ENCODE measurements at places on chromosomes 1 and 21.

DNA sequence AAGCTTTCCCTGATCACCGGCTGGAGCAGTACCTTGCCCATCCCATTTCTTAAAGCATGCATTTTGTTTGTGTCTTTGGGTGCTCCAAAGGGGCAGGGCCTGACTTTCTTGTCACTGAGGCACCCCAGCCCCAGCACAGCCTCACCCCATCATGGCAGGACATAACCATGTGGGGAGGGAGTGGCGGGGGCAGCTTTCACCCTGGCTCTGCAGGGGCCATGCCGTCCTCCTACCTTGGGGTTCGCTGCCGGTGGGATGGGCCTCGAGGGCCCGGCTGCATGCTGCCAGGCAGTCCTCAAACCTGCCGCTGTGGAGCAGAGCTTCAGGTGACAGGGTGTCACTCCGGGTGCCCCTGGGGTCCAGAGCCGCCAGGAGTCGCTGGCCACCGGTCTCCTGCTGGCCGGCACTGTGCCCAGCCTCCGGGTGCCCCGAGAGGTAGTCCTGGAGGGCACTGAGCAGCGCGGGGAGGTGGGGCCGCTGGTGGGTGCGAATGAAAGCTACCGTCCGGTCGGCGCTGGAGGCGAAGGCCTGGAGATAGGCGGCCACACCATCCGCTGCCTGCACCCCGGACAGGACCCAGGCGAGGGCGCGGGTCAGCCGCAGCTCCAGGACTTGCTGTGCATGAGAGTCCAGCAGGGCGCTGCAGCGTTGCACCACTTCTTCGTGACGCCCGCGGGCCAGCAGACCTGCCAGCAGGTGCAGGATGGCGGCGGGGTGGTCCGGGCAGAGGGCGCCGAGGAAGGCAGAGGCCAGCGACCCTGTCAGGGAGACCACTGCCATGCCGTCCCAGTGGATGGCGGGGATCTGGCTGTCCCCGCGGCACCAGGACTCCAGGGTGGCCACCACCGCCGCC, 1.5 kb downstream of the TTC34 start:
- no peak for DNase-seq

GRCh38 chr1:230103306-230104173, 36.5 kb downstream of the GALNT2 start:
- no peak for DNase-seq

DNA sequence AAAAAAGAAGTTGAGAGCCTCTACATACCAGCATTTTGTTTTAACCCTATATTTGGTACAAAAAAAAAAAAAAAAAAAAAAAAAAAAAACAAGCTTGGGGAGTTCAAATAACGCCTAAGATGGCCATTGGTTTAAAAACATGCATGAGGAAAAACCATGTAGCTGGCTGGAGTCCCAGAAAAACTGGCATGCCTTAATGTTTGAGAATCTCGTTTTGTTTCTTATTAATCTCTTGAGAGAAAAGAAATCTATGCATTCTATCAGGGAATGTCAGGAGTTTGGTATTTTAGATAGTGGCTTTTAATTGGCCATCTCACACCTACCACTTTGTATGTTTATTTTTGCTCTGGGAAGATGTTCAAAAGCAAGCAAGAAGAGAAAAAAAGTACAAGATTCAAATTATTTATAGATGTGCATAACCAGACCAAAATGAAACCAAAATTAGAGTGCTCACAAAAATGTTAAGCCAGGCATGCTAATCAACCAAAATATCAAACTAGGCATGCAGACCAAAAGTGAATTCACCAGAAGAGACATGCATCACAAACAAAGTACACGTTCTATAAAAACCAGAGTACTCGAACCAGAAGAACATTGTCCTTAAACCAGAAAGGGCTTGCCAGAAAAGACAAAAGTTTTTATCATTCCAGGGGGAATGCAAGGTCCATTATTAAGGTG, 156.6 kb downstream of the AK5 start:
- DNase-seq, result no peak

GRCh38 chr21:31886915-31887314, 14.1 kb downstream of the HUNK start:
- DNase-seq, result no peak

DNA sequence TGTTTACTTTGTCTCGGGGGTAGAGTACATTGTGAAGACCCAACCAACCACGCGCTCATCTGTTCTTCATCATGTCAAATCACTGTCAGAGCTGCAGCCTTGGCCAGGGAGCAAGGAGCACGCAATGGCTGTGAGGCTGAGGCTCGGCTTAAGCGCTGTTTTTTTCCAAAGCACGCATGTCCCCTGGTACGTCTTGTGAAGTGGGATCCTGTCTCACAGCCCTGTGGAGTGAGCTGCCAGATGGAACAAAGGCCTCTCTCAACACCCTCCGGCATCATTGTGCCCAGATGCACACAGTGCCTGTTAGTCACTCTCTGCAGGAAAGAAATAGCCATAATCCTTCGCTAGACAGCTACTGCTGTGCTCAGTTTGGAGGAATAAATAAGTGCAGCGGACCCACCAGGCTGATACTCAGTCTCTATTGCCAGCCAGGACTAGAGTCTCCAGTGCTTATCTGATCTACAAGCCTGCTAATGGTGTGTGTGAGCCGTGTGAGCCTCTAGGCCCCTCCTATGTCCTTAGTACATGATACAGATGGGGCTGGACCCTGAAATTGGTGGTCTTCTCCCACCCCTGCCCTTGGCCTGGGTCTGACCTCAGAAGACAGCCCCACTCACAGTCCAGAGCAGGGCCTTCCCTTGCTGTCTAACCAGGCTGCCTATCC, 91.3 kb upstream of the COA6 start:
- no peak for DNase-seq

- peak; percentile 77 for DNase-seq
These were observed 2.1 kb downstream of the PADI1 start for GRCh38 chr1:17207046-17207445.

DNA sequence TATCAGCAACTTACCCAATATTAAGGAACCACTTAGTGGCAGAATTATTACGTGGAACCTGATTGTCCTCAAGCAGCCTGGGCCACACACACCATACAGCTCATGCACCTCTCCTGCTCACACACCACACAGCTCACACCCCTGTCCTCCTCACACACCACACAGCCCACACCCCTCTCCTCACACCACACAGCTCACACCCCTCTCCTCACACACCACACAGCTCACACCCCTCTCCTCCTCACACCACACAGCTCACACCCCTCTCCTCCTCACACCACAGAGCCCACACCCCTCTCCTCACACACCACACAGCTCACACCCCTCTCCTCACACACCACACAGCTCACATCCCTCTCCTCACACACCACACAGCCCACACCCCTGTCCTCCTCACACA, 36.8 kb upstream of the LAMC2 start:
- no peak for DNase-seq

DNA sequence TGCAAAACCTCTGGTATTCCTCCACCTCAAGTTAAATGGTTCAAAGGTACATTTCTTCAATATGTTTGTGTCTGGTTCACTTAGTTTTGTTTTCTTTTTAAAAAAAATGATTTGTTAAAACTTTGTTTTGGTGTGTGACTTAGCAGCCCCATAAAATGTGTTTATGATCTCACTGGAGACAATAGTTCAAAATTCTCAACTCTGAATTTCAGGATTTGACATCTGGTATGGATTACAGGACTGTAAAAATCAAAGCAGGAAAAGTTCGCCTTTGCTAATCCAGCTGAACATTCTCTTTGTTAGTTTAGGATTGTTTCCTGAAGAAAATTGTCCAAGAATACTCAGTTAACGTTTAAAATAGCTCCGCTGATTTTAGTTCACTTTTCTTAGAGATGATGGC, 231.7 kb downstream of the HMCN1 start:
- DNase-seq, result no peak

DNA sequence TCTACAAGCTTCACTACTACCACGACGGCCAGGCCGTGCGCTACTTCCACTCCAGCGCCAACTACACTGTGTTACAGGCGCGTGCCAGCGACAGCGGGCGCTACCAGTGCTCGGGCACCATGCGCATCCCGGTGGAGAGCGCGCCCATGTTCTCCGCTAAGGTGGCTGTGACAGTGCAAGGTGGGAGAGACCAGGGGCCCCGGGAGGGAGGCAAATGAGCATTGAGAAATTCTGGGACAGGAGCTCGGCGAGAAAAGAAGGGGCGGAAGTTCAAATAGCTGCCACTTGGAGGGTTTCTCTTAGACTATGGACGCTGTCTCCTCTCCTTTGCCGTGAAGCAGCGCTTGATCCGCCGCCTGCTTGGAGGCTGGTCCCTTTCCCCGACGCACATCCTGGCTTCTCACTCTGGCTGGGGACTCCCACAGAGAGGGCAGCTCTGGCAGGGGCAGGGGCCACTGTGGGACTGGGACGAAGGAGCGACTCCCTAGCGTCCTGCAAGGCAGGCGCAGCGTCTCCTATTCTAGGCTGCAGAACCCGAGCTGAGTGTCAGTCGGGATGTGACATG, 4.6 kb downstream of the FCRLB start:
- DNase-seq, result peak; percentile 70

DNA sequence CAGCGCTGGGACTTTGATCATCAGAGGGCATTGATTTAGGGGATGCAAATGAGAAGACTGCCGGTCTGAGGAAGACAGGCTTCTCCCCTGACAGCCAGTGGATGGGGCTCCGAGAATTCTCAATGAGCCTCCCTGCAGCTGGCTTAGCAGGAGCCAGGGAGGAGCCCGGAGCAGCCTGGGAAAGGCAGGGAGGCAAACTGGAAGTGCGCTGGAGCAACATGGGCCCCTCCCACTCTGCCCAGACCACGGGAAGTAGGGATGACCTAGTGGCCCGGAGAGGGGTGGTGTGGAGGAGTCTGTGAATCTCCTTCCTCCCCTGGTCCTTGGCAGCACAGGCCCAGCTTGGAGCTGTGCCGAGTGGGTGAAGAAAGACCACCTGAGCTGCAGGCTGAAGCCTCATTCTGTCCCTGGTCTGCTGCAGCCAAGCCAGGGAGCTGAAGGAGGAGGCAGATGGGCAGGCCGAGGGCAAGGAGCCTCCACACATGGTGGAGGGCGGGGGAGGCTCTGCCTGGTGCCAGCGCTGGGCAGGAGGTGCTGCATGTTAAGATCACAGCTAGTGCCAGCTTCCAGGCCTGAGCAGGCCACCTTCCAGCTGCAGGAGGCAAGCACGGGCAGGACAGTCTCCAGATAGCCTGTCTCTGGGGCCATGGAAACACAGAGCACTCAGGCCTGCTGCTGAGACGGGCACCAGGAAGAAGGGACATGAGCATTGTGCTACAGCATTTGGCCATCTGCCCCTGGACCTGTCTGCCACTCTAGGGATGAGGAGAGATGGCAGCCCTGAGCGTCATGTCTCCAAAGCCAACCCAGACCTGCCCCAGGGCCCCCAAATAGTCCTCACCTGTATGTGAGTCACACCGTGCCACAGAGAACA, 12.2 kb upstream of the CLSTN1 start:
- no peak for DNase-seq

DNA sequence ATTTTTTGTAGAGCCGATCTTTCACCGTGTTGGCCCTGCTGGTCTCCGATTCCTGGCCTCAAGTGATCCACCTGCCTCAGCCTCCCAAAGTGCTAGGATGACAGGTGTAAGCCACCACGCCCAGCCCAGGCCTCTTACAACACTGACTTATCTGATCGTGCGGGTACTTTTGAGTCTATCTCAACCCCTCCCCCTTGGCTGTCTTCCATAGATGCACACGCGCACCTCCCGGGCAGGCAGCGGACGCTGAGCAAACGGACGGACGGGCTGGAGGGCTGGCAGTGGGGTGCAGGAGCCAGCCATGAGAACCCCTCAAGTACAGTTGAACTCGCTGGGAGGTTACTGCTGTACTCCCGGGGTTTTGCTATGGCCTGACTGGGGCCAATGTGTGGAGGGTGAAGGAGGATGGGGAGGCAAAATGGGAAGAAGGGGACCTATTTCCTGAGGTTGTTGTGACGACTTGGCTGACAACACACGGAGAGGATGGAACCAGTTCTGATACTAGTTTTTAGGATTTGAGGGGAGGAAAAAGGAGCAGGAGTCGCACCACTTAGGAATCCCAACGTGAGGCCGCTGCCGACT, 959 bp downstream of the CD58 start:
- DNase-seq, result peak; percentile 41

GRCh38 chr1:54275349-54275748, 75.4 kb downstream of the MRPL37 start:
- DNase-seq, result peak; percentile 86

DNA sequence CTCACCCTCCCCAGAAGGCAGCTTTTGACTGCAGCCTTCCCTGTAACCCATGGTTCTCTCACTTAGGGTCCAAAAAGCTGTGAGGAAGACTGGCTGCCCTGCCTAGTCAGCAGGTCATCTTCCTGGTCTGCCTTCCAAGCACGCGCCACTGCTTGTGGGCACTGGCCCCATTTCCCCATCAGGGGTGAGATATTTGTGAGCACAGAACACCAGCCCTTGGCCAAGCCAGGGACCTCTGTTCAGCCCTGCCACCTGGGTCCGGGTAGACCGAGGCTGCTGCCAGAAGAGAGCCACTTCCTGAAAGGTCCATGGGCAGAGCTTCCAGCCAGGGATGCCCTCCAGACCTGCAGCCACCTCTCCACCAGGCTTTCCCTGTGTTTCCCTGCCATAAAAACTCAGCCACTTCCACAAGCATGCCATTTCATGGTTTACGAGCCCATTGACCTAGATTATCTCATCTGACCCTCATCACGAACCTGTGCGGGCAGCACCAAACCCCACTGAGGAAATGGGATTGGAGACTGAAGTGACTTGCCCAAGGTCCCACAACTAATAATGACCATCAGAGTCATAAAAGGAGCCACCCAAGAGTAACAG, 40.5 kb downstream of the GLIS1 start:
- no peak for DNase-seq

- no peak for DNase-seq
These were observed 1182.6 kb downstream of the AMY1C start for GRCh38 chr1:104932030-104932915.

DNA sequence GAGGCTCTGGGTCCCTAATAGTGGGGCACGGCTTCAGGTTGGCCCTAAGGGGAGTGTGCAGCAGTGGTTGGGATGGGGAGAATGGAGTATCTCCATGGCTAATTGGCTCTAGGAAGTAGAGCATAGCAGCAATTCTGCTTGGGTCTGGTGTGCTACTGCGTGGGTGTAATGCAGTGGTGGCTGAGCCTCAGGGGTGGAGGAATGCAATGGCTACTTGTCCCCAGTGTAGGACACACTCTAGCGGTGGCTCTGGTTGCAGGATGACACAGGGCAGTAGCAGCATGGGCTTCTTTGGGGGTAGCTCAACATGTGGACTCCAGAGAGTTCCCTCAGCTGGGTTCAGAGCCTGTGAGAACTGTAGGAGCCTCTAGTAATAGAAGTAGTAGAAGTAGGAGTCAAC, 91.2 kb upstream of the FAM78B start:
- no peak for DNase-seq

DNA sequence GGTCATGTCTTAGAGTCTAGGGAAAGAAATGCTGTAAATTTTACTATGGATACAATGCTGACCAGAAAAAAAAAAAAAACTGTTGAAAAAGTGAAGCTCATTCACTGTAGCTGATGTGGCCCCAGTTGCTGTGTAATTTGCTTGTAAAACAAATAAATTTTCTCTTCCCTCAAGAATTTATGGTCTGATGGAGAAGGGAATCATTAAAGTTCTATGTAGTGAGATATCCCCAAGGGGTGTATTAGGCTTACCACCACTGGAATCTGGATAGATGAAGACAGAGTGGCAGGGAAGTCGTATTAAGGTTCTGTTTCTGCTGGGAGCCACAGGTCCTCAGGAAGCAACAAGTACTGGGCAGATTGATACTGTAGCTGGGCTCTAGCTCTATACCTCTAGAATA, 860.0 kb downstream of the LTN1 start:
- DNase-seq, result no peak
